ENCODE measurements at places on chromosomes 6 and 20. TPM values are rescaled to one million over a fixed set of nuclear protein-coding genes. Genes with fewer than 3 reads are reported as not detected.

DNA sequence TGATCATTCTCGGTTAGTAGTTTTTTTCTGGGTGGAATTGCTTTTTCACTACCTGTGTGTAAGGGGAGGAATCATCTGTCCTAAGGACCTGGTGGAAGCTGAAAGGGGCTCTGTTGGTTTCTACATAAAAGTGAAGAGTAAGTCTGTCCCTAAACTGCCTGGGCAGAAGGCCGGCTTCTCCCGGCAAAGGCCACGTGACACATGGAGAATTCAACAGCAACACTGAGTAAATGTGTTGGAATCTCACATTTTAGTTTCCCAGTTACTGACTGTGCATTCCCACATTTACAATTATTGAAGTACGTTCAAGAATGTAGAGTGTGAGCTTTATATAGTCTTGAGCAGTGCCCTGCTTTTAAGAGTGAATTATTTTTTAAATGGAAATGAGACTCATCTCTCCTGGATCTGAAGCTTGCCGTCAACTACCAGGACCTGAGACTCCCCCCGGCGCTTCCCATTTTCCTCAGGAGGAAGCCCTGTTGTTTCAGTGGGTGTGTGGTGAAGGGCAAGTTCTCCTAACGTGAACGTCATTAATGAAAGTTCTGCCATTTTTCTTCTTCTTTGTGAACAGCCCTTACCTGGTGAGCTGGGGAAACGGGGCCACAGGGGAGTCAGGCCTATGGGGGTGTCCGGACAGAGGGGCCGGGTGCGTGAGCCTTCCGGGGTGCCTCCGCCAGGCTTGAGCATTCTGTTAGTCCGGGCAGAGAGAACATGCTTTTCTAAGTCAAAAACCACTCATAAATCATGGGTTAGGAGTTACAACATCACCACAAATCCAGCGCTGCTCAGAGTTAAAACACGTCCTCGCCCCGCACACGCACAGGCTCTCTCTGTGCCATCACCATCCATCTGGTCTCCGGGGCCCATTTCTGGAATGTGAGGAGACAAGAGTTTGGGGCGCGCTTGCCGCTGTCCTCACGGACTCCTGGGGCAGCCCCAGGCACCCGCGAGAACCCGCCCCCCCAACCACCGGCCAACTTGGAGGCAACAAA lies 56.6 kb upstream of the SMOC2 start:
- no peaks in the 10 kb centered on the region for H3K27me3 ChIP-seq
- no peaks in the 10 kb centered on the region for H3K36me3 ChIP-seq
- no peak for DNase-seq
- H3K4me1 ChIP-seq = peaks cover 4% of the 10 kb centered on the region
- H3K27ac ChIP-seq = no peak overlapping the region
- no peak overlapping the region for H3K4me3 ChIP-seq

GRCh38 chr6:165791306-165791705 lies 128.3 kb upstream of the PDE10A start:
- no peaks in the 10 kb centered on the region for H3K4me1 ChIP-seq
- no peak overlapping the region for H3K27ac ChIP-seq
- H3K36me3 ChIP-seq = no peaks in the 10 kb centered on the region
- no peaks in the 10 kb centered on the region for H3K27me3 ChIP-seq
- no peak for DNase-seq

GRCh38 chr6:35796236-35796635 lies 887 bp downstream of the CLPS start:
- no peak for DNase-seq
- H3K4me3 ChIP-seq = no peak overlapping the region
- no peaks in the 10 kb centered on the region for H3K4me1 ChIP-seq
- H3K27me3 ChIP-seq = no peaks in the 10 kb centered on the region

DNA sequence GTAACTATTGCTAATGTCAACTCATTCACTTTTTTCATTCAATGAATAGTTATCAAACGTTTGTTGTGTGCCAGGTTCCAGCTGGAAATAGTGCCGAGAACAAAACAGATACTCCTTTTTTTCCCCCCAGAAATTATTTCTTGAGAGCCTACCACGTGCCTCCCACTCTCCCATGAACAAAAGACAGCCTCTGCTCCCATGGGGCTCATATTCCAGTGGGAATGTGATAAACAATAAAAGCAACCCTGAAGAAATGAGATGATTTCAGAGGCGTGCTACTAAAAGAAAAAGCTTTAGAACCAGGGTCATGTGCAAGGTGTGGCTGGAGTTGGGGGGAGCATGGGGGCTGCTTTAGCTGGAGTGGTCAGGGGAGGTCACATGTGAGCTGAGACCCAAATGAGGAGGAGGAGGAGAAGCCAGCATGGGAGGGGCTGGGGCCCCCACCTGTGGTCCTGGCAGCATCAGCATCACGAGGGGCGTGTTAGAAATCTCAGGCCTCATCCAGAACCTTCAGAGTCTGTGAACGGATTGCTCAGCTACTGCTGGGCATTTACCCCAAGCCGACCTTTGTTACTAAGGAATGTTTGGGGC lies 157.4 kb downstream of the EYA2 start:
- no peak for DNase-seq
- no peaks in the 10 kb centered on the region for H3K4me1 ChIP-seq
- no peak overlapping the region for H3K27ac ChIP-seq
- no peak overlapping the region for H3K4me3 ChIP-seq

GRCh38 chr6:116616737-116617053 lies 416 bp downstream of the RSPH4A start:
- no peaks in the 10 kb centered on the region for H3K36me3 ChIP-seq
- DNase-seq = no peak
- H3K4me3 ChIP-seq = peak overlapping the region; percentile 1
- no peak overlapping the region for H3K27ac ChIP-seq
- H3K27me3 ChIP-seq = peaks cover 7% of the 10 kb centered on the region
- peaks cover 7% of the 10 kb centered on the region for H3K4me1 ChIP-seq

GRCh38 chr20:43379239-43379917 lies 78.3 kb upstream of the SRSF6 start:
- H3K4me1 ChIP-seq = no peaks in the 10 kb centered on the region
- H3K27ac ChIP-seq = no peak overlapping the region
- no peaks in the 10 kb centered on the region for H3K27me3 ChIP-seq
- no peaks in the 10 kb centered on the region for H3K36me3 ChIP-seq
- no peak overlapping the region for H3K4me3 ChIP-seq

GRCh38 chr6:169950558-169950957 lies 199.1 kb downstream of the ERMARD start:
- no peaks in the 10 kb centered on the region for H3K36me3 ChIP-seq
- no peak for DNase-seq
- H3K4me3 ChIP-seq = no peak overlapping the region
- no peaks in the 10 kb centered on the region for H3K27me3 ChIP-seq
- H3K4me1 ChIP-seq = no peaks in the 10 kb centered on the region

DNA sequence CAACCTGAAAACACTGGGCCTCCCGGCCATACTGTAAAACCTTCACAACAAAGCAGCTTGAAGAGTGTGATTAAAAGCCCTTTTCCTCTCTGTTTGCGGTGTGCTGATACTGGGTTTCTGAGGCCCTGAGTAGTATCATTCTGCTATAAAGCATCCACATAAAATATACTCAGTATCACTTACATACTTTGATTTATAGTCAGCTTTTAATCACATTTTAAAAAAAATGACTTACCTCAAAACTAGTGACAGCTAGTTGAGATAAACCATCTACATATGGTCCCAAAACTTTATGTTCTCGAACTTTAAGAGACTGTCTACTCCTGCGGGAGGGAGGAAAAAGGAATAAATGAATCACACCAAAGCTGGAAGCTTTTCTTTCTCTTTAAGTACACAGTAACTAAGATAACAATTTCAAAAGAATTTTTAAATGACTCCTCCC lies 135.7 kb downstream of the KIF13A start:
- H3K27ac ChIP-seq = no peak overlapping the region
- peaks cover 11% of the 10 kb centered on the region for H3K36me3 ChIP-seq
- no peak overlapping the region for H3K4me3 ChIP-seq
- no peaks in the 10 kb centered on the region for H3K27me3 ChIP-seq
- DNase-seq = no peak

The COL21A1 gene
- 0.50 TPM for total RNA-seq

The GGTLC1 gene
- total RNA-seq = not detected

The VSTM2L gene
- 0.79 TPM for total RNA-seq

The CLVS2 gene
- total RNA-seq = 0.25 TPM
